Neural crest cell (in vitro differentiated cells): ENCODE measurements at places on chromosomes 1 and 21. TPM values are rescaled to one million over a fixed set of nuclear protein-coding genes. Genes with fewer than 3 reads are reported as not detected.

DNA sequence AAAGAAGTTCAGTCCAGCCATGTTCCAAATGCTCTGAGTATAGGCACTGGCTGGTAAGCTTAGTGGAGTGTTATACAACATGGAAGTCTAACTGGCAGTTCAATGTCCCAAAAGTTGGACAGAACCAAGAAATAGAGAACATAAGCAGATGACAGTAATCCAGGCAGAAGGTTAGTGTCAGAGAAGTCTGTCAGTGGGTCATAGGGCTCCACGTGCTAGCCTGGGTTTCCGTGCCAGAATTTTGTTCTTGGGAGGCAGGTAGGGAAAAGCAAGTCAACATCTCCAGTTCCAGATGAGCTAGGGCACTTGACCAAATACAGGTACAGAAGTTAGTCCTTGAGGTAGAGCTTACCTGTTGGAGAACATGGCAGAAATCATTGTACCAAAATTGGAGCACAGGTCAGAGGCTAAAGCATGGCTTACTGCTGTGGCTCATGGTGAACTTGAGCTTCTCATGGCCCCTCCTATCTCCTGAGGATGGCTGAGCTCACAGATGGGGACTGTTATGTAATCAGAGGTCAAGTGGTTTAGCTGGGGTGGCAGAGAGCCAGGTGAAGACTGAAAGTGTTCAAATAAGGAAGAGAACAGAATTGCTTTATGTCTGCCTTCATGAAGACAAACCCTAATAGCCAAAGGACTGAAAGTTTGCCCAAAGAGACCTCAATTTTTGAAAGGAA lies 170.8 kb downstream of the NFIA start:
- DNase-seq, result no peak

LCE1C gene
- total RNA-seq, result not detected in 2 replicates

DNA sequence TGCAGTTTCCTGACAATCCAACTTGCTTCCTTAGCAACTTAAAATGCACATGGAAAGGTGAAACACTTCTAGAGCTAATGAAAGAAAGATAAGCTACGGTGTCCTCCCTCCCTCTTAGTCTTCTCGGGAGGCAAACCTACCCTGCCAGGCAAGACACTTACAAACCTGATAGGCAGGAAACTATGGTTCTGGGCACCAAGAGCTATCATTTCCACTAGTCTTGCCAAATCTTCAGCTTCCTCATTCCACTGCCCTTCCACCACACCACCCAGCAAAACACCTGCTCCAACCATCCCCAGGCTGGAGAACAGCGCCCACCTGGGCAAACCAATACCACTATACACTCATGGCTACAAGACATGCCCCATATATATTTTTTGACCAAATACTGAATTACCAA lies 15.2 kb downstream of the NDC1 start:
- no peak for DNase-seq

DNA sequence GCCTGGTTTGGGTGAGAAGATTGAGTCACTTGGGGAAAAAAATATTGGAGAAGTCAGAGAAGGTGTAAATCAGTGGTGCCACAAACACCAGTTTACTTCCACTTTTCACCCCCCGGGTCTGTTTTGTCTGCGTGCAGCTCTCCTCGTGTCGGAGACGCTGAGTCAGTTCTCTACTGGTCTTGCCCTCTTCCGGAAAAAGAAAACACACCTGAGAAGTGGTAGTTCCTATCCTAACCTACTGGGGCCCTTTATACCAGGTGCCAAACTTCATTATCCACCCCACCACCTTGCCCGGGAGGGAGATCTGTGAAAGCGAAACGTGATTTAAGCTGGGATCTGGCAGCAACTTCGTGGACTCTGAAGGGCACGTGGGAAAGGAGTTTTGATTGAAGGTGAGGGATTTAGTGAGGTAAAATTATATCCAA lies 855 bp upstream of the IVNS1ABP start:
- DNase-seq, result no peak

DNA sequence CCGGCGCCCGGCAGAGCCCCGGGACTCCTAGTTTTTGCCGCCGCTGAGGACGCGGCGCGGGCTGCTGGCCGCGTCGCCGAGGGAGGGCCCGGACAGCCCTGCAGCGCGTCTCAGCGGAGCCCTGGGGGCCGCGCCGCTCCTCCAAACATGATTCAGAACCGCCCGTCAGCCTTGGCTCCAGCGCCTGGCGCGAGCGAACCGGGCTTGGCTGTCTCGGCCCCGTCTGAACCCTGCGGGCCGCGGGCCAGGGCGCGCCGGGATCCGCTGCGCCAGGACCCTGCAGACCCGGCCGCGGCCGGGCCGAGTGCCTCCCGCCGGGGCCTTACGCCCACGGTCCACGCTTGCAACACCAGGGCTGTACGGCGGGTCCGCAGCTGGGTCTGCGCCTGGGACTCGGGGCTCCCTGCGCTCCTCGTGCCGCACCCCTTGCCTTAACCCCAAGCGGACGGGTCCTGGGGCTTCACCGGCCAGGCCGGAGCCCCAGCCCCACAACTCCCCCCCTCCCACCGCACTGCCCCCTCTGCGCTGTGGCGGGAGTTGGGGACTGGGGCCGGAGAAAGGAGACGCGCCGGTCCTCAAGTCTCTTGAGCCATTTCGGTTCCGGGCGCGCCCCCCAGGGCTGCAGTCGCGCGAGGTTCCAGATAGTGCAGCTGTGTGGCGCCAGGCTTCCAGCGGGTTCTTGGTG lies 48.4 kb upstream of the CD34 start:
- DNase-seq, result peak; percentile 41

DNA sequence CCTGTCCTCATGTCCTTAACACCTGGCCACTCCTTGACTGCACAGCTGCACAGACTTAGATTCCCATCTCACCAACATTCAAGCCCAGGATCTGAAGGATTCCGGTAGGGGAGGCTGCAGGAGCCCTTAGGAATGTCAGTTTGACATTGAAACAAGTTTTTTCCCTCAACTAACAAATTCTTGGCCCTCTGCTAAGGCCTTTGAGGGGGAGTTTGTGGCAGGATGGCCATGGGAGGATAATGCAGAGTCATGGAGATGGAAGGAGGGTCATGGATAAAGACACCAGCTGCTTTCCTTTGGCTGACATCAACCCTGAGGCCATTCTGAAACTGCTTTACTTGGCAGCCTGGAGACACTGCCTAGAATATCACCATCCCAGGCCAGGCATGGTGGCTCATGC lies 63.4 kb upstream of the PPP2R5A start:
- no peak for DNase-seq

GRCh38 chr1:88731475-88732269 lies 47.6 kb downstream of the PKN2 start:
- no peak for DNase-seq

BEST4 gene
- total RNA-seq, result 0.14 and 0.23 TPM in 2 replicates

GRCh38 chr1:67644566-67644965 lies 40.4 kb upstream of the GADD45A start:
- DNase-seq, result no peak

DNA sequence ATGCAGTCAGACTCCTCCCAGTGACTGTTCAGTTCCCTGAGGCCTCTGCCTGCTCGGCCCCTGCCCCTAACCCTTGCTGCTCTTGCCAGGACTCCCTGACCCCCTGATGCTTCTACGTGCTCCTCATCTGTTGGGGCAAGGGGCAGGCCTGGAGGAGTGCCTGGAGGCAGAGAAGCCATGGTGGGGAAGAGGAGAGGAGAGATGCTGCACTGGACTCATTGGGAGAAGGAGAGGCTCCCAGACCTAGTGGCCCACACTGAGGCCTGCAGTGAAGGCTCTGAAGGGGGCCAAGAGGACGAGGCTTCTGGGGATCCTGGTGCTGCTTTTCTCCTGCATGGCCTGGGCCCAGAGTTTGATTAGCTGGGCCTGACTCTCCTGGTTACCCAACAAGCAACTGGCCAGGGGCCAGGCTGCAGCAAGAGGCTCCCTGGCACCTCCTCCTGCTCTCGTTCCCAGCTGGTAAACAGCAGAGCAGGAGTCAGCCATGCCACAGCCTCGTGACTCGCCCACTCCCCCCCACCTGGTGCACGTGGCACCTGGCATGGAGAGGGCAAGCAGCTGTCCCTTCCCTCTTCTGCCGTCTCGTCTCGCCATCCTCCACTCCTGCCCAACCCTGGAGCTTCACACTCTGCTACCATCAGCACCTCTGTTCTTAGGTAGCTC lies 847 bp upstream of the RORC start:
- DNase-seq, result no peak

DNA sequence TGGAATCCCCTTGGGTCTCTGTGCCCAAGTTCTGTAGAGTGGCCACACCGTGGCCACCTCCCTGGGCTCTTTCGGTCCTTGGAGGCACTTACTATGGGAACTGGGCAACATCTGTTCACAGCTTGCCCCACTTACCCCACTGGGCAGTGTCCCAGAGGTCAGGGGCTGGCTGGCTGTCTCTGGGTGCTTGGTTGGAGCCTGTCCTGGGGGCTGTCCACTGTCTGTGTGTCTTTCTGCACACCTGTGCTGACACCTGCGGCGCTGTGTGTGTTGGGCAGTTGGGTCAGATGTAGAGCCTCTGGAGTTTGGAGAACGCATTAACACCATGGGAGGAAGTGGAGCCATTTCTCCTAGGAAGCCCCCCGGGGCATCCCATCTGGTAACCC lies 1.3 kb upstream of the TMEM54 start:
- DNase-seq, result no peak

SLC1A7 gene
- total RNA-seq, result not detected in 2 replicates

DNA sequence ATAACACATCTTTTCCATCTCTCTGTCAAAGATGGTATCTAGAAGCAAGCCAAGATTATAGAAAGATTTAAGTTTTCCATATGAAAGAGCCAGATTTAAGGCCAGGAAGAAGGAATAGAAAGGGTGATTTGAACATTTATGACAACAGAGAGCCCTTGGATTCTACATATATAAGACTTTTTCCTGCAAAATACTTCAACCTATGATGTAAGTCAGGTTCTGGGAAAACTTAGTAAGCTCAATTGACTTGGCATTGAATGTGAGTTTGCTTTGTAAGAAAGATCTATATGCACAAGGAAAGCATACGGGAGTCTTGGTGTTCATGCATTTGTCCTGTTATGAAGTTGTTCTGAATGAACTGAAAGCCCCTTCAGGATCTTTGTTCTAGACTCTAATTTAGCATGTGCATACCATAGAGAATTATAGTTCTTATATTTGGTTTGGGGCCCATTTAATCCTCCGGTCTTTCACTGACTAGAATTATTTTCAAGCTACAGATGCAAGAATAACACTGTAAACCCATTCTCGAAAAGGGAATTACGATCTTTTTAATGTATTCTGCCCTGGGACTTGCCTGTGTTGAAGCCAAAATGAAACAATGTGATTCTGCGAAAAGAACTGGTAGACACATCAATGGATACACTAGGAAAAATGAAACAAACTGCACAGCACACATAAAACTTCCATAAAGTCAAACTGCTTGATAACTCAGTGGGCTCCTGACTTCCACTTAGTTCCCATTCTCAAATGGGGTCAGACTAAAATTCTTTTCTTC lies 152.8 kb downstream of the DISP1 start:
- no peak for DNase-seq

DNA sequence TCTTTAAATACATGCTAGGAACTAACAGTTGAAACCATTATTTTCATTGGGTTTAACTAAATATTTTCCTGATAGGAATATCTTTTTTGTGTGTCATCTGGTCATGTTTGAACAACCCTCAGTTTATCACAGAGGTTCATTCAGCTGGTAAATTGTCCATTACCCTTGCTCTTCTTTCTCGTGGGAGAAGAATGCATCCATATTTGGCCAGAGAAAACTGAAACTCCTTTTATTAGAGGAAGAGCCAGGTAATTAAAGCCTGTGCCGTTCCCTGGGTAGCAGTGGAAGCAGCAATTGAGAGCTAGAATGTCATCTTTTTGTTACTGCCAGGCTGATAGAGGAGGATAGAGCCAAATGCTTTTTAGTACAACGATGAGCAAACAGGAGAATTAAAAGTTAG lies 587.2 kb upstream of the ZRANB2 start:
- no peak for DNase-seq

DNA sequence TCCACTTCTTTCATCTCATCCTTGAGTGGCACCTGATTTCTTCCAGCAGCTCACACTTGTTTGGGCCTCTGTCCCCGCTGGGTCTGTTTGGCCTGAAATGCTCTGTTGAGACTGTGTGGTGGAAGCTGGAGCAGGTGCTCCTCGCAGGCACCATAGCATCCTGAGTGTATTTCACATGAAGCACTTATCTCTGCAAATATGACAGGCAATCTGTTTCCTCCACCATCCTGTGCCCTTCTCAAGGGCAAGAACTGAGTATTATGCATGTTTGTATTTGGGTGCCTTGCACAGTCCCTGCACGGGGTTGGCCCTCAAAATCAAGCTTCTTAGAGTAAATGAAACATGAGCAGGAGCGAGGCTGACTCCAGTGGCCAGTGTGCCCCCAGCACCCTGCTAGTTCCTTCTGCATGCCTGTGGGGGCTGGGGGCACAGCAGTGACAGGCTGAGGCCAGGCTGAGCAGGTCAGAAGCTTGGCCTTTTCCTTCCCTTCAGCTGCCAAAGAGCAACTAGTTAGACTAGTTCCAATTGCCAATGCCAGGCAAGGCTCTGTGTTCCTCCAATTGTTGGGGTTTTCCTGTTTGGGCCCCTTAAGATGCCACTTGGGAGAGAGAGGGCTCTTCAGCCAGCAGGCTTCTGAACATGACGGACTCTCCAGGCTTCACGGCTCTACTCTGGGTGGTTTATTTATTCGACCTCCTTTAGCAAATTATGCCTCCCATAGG lies 129.6 kb upstream of the ATP1A1 start:
- DNase-seq, result no peak

DNA sequence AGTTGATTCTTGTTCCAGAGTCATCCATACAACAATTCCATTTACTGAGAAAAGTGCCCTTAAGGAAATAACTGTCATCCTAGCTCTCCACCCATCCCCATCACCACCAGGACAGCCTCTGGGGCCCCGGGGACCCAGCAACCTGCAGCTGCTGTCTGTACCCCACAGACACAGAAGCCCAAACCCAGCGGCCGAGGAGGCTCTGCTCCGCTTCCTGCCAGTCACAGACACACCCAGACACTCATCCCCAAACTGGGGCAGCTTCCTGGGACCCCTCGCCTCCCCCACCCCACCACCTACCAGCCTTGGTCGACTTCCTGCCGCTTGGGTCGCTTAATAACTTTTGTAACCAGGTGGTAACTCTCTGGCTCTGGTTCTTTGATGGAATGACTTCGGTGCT lies 121.6 kb upstream of the SLC25A33 start:
- no peak for DNase-seq
